NAMALWA (cell line): ENCODE measurements at places on chromosomes 3 and 15.

GRCh38 chr15:66879531-66880368 is 177.7 kb downstream of the SMAD6 start:
- DNase-seq, result no peak

GRCh38 chr15:68733666-68734065 is 87.0 kb downstream of the ANP32A start:
- DNase-seq, result no peak

DNA sequence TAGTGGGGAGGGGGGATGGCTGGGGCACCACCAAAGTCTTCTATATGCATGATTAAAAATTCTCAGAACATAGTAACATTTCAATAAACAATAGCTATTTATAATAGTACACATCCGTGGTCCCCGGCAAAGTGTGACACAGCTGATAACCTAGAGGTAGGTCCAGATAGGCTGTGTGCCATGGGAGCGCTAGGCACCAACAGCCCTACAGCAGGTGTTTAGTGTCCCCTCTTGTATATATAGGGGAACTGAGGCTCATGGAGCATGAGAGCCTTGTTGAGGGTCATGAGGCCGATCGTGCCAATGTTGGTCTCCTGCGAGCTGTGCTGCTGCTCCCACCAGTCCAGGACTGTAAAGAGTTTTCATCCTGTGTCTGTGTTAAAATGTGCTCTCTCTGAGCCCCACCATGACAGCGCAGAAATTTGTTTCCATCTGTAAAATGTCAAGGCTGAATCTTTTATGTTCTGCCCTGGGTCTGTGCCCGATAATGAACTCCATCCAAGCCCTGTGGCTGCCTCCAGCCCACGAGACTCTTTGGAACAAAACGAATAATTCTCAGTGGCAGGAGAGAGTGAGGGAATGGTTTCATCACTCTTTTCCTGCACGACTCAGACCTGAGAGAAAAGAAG is 14.5 kb downstream of the TMEM158 start:
- DNase-seq, result no peak

- no peak for DNase-seq
Observed at GRCh38 chr15:47437491-47437890, 279.8 kb upstream of the SEMA6D start.

DNA sequence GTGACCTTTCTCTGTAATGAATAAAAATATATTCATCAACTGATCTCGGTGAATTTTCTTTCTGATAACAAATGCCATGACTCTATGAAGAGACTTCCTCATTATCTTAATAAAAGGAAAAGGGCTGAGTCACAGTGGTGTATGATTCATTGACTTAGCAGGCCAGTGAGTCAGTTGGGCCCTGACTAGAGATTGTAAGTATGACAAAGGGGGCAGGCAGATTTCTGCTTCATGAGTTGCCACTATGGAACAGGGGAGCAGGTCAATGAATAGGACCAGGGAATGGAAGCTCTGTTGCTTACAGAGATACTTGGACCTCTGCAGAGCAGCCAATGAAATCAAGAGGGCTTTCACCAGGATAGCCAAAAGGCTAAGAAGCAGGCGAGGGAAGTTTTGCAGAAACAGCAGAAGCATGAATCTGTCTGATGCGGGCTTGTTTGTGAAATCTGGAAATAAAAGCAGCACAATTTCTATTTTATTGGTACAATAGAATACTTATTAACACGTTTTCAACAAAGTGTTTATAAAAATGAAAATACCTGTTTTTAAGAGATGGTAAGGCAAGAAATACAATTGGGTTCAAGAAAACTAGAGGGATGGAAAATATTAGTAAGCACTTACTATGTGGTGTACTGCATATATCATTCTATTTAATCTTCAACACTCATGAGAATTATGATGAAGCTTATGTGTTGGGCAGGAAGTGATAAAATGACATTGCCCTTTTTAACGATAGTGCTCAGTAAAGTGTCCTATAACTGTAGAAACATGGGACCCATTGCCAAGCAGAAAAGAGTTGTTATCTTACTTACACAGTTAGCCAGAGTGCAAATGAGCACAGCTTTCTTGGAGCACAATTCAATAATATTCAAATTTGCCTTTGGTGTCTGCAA is 169.8 kb upstream of the MYRIP start:
- DNase-seq, result no peak

DNA sequence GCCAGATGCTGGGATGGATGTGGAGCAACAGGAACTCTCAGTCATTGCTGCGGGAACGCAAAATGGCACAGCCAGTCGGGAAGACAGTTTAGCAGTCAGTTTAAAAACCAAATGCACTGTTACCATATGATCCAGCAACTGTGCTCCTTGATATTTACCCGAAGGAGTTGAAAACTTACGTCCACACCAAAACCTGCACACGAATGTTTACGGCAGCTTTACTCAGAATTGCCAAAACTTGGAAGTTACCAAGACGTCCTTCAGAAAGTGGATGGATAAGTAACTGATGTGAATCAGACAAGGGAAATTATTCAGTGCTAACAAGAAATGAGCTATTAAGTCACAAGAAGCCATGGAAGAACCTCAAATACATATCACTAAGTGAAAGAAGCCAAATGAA is 36.1 kb upstream of the SLC41A3 start:
- DNase-seq, result no peak

GRCh38 chr3:100395679-100396431 is 5.0 kb downstream of the TOMM70 start:
- DNase-seq, result no peak
